Suprapubic skin (tissue), 4 donors: ENCODE measurements at places on chromosomes 6 and 20.

DNA sequence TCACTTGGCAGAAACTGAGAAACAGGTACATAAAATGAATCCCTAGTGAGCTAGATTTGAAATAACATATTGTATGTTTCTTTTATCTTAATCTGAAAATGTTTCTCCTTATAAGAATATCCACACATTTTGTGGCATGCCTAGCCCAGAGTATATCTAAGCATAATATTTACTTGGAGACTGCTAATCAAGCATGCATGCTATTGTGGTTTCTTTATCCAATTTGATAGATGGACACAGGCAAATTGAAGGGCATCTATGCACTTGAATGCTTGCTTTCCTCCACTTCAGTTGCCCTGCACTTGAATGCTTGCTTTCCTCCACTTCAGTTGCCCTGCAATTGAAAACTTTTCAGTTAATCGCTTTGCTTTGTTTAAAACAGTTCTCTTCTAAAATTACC, 729.8 kb downstream of the TBC1D32 start:
- DNase-seq, result no peak

- no peak for DNase-seq
Observed at GRCh38 chr6:119742188-119742803, 392.7 kb upstream of the MAN1A1 start.

GRCh38 chr6:15892369-15892768, 229.5 kb upstream of the DTNBP1 start:
- no peak for DNase-seq

GRCh38 chr20:41531518-41532275, 86.5 kb downstream of the CHD6 start:
- no peak for DNase-seq

GRCh38 chr20:58870293-58871014, 17.9 kb downstream of the GNAS start:
- DNase-seq, result no peak

GRCh38 chr20:10769700-10770099, 95.9 kb upstream of the JAG1 start:
- no peak for DNase-seq

- DNase-seq, result no peak
Observed at GRCh38 chr6:36833182-36833789, 6.0 kb downstream of the CPNE5 start.

DNA sequence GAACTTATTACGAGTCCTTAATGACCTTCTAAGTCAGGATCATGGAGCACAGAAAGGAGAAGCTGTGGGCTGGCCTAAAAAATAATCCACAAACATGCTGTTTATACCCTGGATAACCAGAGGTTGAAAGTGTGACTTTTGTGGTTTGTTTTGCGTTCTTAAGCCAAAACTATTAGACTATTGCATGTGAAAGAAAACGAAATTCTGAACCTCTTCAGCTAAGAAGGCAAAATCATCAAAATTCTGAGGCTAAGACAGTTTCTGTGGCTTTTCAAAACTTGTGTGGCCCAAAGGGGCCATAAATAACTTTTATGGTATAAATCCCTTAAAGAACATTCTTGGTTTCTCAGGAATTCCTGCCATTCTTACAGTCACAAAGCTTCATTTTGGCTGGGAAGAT, 251.0 kb downstream of the UST start:
- DNase-seq, result no peak

GRCh38 chr6:90286884-90287488, 9.7 kb downstream of the BACH2 start:
- DNase-seq, result no peak

DNA sequence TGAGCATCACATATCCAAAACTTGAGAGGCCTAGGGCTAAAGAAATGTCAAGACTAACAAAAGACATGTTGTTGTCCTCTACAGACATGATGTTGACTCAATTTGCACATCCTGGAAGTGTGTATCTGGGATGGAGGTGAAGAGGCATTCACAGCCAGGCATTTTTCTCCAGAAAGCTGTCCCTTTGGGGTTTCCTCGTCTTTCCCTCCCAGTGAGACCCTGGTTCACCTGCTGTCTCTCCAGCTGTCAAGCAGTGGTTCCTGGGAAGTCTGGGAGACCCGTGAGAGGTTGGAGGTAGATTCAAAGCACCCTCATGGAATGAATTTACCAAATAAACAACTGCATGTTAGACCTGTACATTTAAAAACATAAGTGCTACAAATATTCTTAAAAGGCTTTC, 32.1 kb downstream of the BACH2 start:
- no peak for DNase-seq

GRCh38 chr6:40336940-40337760, 250.0 kb downstream of the LRFN2 start:
- DNase-seq, result no peak

DNA sequence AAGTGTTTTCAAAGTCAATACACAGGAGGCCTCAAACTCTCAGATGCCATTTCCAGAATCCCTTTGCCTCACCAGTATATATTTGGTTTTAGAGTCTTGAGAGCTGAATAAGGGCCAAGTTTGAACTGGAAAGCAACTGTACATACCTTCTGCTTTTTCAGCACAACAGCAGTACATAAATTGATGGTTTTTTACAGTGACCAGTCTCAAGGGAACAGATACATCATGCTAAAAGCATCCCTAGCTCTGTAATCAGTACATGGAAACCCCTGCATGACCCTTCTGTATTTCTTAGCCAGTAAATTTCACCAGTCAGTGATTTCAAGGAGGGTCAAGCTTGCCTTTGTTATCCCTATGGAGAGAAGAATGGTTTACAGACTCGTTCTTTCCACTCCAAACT, 40.6 kb upstream of the ECHDC1 start:
- no peak for DNase-seq

GRCh38 chr6:51261691-51262090, 443.0 kb downstream of the TFAP2B start:
- DNase-seq, result no peak

- DNase-seq, result no peak
Observed at GRCh38 chr6:15483060-15483459, 179.8 kb downstream of the DTNBP1 start.

- DNase-seq, result no peak
Observed at GRCh38 chr6:153076431-153076830, 54.7 kb downstream of the RGS17 start.

DNA sequence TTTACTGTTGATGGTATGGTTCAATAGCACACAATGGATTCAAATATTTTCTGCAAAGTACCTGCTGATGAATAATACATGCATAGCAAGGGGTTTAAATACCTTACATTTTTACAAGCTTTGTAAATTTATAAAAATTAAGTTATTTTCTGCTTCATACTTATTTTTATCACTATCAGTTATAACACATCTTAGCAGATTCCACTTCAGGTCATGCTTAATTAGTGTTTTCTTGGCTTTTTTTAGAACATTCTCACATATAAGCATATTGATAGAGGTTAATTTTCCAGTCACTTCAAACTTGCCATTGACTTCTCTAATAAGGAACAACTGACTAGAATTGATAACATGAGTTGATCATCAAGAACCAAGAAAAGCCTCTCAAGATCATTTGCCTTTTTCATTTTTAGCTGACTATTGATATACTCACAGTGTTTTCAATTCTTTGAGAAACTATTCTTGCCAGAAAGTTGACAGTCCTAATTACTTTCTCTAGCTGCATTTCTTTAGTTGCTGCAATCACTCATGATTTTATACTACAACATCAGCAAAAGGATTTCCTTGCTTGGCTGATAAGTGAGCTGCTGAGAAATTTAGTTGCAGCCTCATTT, 25.8 kb downstream of the PTCHD4 start:
- DNase-seq, result no peak

DNA sequence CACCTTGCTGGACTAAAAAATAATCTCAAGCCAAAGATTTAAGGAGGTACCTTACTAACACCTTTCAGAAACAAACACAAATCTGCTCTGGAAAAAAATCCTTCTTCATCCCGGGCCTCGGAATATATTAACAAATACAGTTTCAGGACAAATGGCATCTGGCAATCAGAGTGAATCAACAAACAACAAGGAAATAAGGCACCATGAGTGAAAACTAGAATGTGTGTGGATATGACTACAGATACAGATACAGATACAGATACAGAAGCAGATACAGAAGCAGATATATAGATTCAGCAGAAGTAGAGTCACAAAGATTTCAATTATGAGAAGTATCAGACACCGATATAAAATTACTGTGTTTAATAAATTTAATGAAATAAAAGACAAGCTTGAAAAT, 178.4 kb downstream of the QKI start:
- DNase-seq, result no peak

GRCh38 chr20:57330998-57331397, 1.4 kb downstream of the SPO11 start:
- DNase-seq, result no peak

- DNase-seq, result no peak
Observed at GRCh38 chr20:57943950-57944349, 234.1 kb upstream of the PMEPA1 start.

GRCh38 chr6:150535818-150536220, 63.9 kb upstream of the PLEKHG1 start:
- DNase-seq, result no peak

DNA sequence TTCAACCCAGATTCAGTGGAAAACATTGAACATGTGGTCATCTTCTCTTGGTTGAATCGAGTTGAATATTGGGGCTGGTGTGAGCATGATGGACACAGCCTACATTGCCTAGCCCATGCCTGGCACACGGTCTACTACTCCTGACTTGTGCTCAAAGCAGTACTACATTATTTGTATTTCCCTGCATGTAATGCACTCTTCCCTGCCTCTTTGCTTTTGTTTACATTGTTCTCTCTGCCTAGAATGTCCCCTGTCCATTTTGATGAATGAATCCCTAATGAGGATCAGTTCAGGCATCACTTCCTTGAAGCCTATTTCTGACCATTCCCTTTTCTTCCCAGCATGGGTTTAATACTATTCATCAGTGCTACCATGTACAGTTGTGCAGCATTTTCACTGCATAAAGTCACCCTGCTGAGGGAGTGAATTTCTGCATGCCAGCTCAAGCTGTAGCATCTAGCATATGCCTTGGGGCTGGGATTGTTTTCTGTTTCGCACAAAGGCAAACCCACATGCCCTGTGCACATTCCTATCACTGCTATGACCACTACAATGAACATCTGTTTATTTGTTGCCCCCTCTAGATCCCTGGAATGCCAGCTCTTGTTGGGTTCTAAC, 75.3 kb upstream of the CCN6 start:
- no peak for DNase-seq

- DNase-seq, result no peak
Observed at GRCh38 chr6:142293121-142293520, 8.7 kb upstream of the ADGRG6 start.

- no peak for DNase-seq
Observed at GRCh38 chr20:595330-596308, 14.5 kb downstream of the TCF15 start.

GRCh38 chr20:25669826-25670422, 26.7 kb downstream of the ZNF337 start:
- DNase-seq, result no peak
